ENCODE measurements at places on chromosomes 4 and X.

DNA sequence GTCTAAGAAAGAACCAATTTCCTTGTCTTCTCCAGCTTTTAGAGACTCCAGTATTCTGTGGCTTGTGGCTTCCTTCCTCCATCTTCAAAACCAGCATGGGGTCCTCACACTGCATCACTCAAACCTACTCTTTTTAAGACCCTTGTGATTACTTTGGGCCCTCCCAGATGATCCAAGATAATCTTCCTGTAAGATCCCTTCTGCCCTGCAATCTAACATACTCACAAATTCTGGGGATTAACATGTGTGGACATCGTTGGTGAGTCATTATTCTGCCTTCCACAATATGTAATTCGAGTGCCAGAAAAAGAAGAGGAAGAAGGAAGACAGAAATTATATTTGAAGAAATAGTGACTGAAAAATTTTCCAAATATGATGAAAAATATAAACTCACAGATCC is 47.9 kb downstream of the BEND4 start:
- peak; percentile 79 for DNase-seq

DNA sequence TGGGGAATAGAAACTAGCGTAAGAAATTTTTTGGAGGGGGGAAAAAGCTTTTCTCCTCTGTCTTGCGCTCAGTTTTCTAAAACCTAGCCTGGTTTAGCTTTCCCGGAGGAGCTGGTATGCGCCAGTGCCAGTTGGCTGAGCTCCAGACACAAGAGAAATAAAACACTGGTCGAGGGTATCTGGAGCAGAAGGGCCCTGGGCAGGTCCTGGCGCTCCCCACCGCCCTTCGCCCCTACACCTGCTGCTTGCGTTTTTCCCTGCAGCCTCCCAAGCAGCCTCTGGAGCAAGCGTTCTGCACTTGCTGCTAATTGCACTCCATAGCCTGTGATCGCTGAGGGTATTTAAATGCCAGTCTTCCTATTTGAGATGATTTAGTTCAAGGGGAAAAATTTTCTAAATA is 816 bp downstream of the EREG start:
- DNase-seq, result no peak

DNA sequence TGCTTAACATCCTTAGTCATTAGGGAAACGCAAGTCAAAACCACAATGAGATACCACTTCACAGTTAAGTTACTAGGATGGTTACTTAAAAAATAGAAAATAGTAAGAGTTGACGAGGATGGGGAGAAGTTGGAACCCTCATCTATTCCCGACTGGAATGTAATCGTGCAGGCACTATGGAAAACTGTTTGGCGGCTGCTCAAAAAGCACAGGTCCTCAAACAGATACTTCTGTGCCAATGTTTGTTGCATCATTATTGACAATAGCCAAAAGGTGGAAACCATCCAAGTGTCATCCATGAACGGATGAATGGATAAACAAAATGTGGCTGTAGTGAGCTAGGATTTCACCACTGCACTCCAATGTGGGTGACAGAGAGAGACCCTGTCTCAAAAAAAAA is 11.7 kb downstream of the CTAG1B start:
- no peak for DNase-seq

DNA sequence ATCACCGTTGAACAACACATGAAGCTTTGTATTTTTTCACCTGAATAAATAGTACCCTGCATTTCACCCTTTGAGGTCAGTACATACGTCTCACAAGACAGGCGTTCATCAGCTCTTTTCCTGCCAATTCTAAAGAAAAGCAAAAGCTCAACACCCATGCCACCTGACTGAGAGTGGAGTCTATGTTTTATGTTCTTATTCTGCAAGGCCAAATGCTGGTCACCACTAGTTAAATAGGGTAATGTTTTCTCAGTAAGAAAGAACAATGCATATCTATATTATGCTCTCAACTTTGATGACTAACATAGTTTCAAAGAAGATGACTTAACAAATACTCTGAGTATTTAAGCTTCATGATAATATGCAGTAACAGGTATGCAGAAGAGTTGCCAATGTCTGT is 336.3 kb upstream of the BMP3 start:
- DNase-seq, result no peak

- DNase-seq, result no peak
Observed at GRCh38 chrX:112759512-112759911, 79.8 kb upstream of the LHFPL1 start.

DNA sequence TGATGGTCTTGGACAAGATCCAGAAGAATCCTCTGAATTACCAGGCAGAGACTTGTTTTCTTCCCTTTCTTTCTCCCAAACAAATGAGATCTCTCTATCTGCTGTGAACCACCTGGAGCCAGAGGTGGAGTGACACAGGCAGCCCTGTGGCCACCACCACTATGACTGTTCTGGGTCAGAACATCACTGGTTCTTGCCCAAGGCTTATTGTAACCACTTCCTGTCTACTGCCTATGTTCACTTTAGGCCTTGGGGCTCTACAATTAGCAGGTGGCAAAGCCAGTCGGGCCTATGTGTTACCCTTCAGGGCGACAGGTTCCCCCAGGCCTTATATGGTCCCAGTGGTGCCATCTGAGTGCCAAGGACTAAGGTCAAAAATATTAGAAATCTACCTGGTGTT is 161.2 kb downstream of the GLUD2 start:
- DNase-seq, result no peak

- DNase-seq, result no peak
Observed at GRCh38 chr4:124703154-124703553, 9.4 kb downstream of the ANKRD50 start.

DNA sequence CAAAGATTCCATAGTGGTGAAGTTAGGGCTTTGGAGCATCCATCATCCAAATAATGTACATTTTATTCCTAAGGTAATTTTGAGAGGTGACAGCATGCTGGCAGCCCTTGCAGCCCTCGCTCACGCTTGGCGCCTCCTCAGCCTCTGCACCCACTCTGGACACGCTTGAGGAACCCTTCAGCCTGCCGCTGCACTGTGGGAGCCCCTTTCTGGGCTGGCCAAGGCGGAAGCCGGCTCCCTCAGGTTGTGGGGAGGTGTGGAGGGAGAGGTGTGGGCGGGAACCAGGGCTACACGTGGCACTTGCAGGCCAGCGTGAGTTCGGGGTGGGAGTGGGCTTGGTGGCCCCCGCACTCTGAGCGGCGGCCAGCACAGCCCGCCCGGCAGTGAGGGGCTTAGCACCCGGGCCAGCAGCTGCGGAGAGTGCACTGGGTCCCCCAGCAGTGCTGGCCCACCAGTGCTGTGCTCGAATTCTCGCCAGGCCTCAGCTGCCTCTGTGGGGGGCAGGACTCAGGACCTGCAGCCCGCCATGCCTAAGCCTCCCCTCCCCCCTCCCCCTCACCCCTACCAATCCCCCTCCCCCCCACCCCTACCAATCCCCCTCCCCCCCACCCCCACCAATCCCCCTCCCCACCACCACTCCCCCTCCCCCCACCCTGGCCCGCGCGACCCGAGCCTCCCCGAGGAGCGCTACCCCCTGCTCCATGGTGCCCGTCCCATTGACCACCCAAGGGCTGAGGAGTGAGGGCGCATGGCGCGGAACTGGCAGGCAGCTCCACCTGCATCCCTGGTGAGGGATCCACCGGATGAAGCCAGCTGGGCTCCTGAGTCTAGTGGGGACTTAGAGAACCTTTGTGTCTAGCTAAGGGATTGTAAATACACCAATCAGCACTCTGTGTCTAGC is 37.0 kb upstream of the DKK2 start:
- no peak for DNase-seq

GRCh38 chr4:101835121-101835904 is 44.8 kb downstream of the BANK1 start:
- DNase-seq, result peak; percentile 82

GRCh38 chr4:137707626-137708025 is 175.3 kb upstream of the PCDH18 start:
- DNase-seq, result peak; percentile 65

- DNase-seq, result no peak
Observed at GRCh38 chr4:68490826-68491457, 43.7 kb downstream of the TMPRSS11E start.

GRCh38 chr4:148225639-148226038 is 216.6 kb downstream of the NR3C2 start:
- DNase-seq, result peak; percentile 5

- DNase-seq, result peak; percentile 64
Observed at GRCh38 chr4:121484633-121485032, 103.8 kb upstream of the QRFPR start.

DNA sequence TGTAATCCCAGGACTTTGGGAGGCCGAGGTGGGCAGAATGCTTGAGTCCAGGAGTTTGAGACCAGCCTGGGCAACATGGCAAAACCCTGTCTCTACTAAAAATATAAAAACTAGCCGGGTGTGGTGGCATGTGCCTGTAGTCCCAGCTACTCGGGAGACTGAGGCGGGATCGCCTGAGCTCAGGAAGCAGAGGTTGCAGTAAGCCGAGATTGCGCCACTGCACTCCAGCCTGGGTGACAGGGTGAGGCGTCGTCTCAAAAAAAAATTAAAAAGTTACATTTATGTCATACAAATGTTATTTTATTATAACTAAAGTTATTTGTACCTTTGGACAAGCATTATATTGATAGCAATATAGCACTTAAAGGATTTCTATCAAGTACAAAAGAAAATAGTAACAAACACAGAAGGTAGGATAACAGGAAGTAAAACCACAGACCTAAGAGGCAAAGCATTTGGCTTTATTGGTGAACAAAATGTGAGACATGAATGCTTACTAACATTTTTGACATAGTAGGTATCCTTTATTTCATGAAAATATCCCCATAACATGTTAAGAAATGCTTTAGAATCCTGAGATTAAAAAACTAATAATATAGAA is 51.5 kb downstream of the TMEM165 start:
- DNase-seq, result no peak

- no peak for DNase-seq
Observed at GRCh38 chr4:8557151-8558076, 22.8 kb upstream of the GPR78 start.

DNA sequence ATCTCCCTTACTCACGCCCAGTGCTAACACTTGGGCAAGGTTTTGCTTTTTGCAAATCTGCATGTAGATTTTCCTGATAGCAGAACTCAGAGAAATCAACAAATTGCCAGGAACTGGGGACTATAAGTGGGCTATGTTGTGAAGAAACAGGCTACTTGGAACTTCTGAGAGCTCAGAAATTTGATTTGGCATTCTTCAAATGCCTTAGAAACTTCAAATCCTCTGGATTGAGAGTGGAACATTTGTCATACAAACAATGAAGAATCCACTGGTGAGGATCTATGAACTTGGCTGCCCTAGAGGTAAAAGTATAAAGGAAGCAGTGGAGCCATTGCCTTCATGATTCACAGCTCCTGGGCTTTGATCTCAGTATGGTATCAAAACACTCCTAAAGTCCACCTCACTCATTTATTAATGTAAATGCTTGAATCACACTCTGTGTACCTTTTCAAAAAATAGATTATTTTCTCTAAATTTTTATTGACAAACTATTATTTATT is 126.0 kb downstream of the GLRA3 start:
- peak; percentile 32 for DNase-seq

DNA sequence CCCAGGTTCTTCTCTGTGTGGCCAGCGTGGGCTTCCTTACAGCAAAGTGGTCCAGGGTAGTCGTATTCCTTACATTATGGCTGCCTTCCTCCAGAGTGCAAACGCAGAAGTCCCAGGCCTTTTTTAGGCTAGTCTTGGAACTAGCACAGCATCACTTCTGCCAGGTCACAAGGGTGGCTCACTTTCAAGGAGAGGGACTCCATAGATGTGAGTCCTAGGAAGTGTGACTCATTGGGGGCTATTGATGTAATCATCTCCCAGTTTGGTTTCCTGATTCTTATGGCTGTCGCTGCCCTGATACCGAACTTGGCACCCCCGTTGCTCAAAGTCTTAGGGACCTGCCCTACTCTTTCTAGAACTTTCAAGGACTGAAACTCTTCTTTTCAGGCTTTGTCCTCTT is 140.0 kb downstream of the DCK start:
- DNase-seq, result no peak

DNA sequence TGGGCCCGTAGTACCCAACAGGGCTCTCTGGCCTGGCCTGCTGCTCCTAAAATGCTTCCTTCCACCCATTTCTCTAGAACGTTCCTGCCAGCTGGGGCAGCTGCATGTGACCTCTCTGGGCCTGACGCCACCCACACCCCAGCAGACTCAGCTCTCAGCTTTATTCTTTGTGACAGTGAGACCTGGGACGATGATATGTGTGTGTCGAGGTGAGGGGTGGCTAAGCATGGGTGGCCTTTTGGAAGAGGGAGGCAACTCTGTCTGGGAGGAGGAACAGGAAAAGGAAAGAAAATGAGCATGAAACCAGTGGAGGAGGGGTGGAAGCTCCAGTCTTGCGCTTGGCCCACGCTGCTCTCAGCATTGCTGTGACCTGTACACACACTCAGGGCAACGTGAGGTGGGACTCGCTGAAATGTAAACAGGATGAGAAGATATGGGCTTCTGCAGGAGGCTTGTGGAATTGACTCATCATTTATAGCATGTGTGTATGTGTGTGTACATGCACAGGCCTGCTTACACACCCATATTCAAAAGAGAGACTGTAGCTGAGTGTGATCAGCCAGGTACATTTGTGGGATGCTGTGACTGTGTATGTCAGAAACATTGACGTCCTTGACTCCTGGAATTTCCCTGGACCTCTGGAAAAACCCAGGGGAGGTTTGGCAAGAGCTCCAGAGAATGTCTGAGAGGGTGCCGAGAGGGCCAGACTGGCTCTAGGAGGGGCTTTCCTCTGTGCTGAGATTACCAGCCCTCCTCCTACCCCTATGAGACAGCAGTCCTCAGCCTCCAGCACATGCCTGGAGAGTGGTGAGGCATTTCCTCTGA is 137.9 kb downstream of the PJA1 start:
- DNase-seq, result peak; percentile 88

GRCh38 chr4:118736900-118737299 is 51.7 kb downstream of the METTL14 start:
- no peak for DNase-seq

- peak; percentile 19 for DNase-seq
Observed at GRCh38 chrX:20913760-20914159, 460.5 kb upstream of the CNKSR2 start.

Data from amniotic epithelial cell (primary cell).